GOT3 (cell line): ENCODE measurements at places on chromosomes 12 and 14.

DNA sequence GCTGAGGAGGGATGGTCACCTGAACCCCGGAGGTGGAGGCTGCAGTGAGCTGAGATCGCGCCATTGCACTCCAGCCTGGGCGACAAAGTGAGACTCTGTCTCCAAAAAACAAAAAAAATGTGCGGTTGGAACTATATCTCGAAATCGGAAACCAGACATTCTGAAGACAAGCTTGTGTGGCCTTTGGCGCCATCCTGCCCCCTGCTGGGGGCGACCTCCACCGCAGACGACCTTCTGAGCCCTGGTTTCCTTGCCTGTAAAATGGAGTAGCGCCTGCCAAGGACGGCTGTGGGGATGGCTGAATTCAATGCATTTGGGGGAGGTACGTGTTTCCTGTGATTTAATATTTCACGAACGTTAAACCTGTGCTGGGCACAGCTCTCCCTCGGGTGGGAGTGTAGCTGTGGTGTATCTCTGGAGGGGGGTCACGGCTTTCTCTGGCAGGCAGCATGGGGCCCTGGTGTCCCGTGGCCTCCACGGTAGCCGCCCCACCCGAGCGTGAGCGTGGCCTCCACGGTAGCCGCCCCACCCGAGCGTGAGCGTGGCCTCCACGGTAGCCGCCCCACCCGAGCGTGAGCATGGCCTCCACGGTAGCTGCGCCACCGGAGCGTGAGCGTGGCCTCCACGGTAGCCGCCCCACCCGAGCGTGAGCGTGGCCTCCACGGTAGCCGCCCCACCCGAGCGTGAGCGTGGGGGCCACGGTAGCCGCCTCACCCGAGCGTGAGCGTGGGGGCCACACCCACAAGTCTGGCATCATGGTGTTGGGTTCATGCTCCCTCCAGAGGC, 55.3 kb downstream of the LRCOL1 start:
- no peak for DNase-seq

GRCh38 chr12:49827051-49827400, 1.2 kb downstream of the NCKAP5L start:
- no peak for DNase-seq

GRCh38 chr12:131921866-131922769, 7.0 kb upstream of the PUS1 start:
- DNase-seq, result no peak

- no peak for DNase-seq
Measured at GRCh38 chr12:47776471-47777143, 3.6 kb downstream of the SLC48A1 start.

- no peak for DNase-seq
Measured at GRCh38 chr12:123045678-123046077, 65.2 kb downstream of the ARL6IP4 start.
